GM12891 (cell line): ENCODE measurements at places on chromosomes 2 and 18.

GRCh38 chr2:62654423-62654791 lies 51.1 kb upstream of the EHBP1 start:
- DNase-seq = no peak

DNA sequence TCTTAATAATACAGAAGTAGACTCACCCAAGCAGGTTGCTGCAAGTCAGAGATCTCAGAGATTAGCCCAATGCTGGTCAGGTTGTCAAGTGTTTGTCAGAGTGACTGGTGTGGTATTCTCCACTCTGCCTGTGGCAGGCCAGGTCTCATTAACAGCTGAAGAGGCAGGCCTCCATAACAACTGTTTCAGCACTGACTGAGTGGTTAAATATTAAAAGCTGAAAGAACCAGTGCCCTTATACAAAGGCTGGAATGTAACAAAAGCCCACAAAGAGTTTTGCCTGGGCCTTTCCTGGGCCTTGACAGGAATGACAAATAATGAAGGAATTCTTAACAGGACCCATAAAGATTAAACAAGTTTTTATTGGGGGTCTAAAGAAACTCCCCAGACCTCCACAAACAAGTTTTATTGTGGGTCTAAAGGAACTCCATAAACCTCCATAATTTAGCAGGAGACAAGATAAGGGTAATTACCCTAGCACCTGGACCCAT lies 26.8 kb downstream of the SULT1C2 start:
- DNase-seq = no peak

DNA sequence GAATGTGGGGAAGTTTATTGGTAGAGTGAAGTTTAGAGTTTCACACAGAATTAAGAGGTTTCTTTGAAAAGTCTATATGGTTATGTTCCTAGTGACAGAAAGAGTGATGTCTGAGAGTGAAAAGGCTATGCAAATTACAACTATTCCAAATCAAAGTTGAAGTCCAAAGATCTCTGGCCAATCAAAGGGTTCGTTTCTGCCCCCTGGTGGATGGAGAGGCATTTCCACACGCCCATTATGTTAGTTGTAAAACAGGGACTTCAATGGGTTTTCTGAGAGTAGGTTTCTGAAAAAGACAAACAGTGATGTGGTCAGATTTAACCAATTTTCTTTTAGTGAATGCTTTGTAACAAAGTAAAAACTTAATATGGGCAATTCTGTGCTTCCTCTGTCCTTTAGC lies 441.5 kb upstream of the POU3F3 start:
- DNase-seq = peak; percentile 16

- no peak for DNase-seq
These were observed 162.3 kb downstream of the TTN start for GRCh38 chr2:178644919-178645318.

DNA sequence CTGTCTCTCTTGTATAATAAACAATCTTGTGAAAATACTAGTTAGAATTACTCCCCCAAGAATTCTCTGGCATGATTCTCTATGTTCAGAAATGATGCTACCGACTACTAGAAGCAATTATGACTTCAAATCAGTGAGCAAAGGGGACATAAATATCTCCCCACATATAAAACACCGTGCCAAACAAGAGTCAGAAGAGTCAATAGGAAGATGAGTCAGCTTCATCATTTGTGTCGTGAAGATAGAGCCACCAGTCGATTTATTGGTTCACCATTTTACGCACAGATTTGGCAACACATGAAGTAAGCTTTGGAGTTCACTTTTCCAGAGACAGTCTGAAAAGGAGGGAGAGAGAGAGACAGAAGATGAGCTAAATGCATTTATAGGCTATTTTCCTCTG lies 650.9 kb downstream of the CCDC85A start:
- DNase-seq = no peak

GRCh38 chr2:236309669-236310029 lies 45.4 kb upstream of the ASB18 start:
- DNase-seq = peak; percentile 32

DNA sequence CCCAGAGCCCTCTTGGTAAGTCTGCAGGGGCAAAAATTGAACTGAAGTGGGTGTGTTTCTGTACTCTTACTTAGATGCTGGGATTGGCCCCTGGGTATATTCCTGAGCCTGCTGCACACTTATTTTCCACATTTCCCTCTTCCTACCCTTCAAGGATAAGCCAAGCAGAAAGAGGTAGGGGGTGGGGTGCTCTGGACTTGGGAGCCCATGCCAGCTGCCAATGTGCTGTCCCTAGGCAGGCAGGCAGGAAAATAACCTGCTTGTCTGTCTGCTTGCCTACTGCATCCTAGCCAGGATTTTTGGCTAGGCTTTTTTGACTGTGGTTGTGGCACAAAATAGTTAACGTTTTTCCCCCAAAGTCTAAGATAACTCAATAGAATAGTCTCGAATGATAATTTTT lies 234.3 kb downstream of the ALK start:
- no peak for DNase-seq

GRCh38 chr2:120369250-120369649 lies 23.3 kb downstream of the INHBB start:
- no peak for DNase-seq

- no peak for DNase-seq
These were observed 32.5 kb downstream of the ARL5A start for GRCh38 chr2:151795646-151796240.

DNA sequence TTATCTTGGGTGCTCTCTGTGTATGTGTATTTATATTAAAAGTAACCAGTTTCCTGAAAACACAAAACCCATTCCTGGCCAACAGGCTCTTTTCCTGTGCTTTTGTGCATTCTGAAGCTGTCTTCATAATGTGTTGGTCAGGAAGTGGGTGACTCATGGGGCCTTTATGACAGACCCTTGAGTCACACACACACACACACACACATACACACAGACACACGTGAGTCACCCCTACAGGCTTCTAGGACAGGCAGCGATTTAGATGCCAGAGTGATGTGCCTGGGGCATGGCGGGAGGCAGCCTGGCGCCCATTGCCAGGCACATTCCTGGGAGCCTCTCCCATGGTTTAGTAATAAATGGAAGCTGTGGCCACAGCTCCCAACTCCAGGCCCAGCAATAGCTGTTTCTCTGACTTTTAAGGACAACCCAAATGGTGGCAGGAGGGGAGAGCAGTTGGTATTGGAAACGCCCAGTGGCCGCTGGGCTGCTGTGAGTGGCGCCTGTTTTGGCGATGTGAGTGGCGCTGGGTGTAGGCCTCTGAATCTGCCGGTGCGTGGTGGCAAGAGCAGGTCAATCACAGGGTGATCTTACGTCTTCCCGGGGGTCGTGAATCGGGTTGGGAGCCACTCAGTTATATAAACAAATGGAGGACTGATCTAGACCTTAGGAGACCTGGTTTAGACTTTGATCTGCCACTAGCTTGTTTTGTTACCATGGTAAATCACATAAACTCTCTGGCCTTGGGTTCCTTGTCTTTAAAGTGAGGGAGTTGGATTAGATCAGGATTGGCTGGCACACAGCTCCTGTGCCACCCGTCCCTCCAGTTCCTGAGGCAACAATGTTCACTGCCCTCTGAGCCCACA lies 150.7 kb upstream of the DLX2 start:
- DNase-seq = no peak

DNA sequence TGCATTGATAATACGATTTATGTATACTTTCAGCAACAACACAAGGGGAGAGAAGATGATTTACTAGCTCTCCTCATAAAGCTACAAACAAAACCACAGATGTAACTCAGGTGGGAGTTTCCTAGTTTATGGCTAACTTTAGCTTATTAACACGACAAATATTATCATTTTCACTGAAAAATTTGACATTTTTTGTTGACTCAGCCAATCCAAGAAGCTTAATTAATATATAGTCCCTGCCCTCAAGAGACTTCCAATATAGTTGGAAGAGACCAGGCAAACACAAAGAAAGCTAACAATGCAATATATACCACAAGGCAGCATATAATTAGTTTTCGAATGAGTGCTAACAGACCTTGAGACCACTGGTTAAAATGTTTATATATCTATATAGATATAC lies 775 bp downstream of the WDR12 start:
- DNase-seq = no peak
